ENCODE measurements at places on chromosomes 3 and 15.
A peak's percentile ranks its signal among the peaks of the same experiment; 100 is the strongest.

DNA sequence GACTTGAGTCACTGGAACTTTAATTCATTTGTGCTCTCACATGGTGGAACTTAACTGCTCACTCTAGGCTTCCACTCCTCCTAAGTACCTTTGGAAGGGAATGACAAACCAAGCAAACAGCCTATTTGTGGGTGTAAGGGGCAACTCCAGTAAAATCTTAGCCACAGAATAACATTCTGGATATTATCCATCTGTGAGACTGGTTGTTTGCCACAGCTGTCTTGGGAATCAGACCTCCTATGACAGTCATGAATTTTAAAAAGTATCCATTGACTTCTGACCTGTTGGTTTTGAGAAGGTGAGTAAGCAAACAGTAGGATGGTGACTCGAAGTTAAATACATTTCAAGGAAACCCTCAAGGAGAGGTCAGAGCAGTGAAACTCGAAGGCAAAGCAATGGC is 147.3 kb upstream of the CDIN1 start:
- DNase-seq = no peak

DNA sequence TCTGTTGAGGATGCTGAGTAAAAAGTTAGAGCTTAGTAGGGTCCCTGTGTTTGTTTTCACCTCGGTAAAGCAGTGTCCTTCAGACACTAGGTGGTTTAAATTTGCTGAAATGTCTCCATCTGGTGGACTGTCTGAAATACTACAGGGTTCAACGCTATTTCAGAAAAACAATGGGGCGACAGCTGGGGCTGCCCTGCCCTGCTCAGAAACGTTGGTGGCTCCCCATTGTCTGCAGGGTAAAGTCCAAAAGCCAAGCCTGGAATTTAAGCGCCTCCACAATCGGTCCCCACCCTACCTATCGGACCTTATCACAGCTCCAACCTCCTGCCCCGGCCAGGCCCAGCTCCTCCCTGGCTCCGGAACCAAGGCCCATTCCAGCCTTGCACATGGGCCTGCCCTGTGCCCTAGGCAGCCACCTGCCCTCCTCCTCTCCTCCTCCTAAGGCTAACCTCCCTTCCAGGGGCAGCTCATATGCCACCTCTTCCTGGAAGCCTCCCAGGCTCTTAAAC is 4.3 kb upstream of the TSEN2 start:
- DNase-seq = peak; percentile 72

GRCh38 chr3:120203016-120203415 is 82.0 kb downstream of the GPR156 start:
- DNase-seq = no peak

DNA sequence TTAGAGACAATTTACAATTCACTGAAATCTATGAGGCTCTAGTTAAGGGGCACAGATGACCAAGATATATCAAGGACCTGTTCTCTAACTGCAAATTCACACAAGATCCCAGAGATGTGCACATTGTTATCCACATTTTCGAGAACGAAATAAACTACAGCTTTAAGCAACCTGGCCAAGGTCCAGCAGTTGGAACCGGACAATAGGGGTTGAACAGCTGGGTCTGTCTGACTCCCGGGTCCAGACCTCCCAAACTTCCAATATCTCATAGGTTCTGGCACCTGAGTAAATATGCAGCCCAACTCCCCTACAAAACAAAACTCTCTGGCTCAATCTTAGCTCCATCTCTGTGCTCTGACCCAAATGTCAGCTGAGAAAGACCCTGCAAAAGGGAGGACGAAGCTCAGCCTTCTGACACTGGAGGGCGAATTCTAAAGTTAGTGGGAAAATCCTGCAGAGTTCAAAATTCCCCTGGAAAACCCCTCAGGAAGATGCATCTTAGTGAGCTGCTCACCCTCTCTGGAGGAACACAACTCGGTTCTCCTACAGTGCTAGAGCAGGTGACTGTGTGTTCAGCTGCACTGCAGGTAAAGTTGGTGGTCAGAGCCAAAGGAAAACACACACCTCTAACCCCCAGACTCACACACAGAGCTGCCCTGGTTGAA is 14.2 kb upstream of the SPATA12 start:
- DNase-seq = no peak

DNA sequence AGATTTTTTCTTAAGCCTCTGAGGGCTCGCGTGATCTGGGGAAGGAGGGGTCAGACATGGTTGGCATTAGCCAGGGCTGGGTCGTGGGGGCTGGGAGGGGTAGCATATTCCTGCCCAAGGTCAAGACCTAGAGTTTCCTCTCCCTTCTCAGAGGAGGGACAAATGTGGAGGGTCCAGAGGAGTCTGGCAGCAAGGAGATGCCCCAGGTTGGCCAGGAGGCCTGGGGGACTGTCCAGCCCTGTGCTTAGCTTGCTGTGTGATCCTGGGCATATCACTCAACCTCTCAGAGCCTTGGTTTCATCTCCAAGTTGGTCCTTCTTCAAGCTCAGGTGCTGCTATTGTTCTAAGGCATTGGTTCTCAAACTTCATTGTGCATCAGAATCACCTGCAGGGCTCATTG is 9.1 kb upstream of the CAMP start:
- no peak for DNase-seq

- DNase-seq = no peak
These were observed 121.2 kb upstream of the RASGRP1 start for GRCh38 chr15:38685686-38686339.

GRCh38 chr3:58530354-58530865 is 6.6 kb downstream of the ACOX2 start:
- DNase-seq = no peak

DNA sequence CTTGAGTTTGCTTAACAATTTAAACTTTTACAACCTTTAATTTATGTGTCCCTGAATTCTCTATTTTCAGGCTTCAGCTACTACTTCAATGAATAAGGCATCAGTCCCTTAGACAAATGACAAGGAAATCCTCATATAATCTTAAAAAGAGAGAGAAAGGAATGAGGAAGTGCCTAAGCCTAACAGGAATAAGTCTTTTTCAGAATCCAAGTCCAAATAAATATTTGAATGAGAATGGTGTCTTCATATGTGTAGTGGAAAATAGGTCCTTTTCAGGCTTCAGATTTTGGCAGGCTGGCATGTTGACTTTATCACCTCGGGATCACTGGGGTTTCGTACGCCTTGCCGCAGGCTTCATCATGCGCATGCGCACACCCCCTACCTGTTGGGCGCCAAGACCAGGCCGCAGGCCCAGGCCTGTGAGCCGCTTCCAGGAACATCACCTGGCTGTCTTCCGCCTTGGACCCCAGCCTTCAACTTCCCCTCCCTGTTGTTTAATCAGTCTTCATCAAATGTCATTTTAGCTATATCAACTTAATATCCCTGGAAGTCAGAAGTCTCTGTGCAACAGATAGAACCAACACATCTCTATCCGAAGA is 334.5 kb downstream of the SOX2 start:
- no peak for DNase-seq

DNA sequence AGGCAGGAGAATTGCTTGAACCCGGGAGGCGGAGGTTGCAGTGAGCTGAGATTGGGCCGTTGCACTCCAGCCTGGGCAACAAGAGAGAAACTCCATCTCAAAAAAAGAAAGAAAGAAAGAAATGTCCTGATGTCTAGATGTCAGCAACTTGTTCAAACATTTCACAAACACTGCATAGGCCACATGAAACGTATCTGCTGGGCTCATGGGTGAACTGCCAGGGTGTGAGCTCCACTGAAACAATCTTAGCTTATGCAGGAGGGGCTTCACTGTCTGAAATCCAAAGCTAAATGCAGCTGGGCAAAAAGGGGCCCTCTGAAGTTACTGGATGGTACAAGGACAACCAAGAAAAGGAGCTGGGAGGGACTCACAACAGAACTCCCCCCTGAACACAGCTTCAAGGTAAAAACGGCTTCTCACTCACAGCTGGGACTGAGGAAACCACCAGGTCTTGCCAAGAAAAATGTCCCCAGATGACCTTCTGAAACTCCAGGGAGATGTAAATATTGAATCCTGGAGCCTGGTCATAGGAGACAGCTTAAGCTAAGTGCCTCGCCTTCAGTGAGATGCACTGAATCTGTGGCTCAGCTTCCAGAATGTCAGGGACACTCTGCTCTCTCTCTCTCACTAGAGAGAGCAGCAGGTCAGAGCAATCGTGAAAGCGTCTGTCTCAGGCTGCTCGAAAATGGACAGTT is 31.9 kb downstream of the SEC61A1 start:
- DNase-seq = no peak

DNA sequence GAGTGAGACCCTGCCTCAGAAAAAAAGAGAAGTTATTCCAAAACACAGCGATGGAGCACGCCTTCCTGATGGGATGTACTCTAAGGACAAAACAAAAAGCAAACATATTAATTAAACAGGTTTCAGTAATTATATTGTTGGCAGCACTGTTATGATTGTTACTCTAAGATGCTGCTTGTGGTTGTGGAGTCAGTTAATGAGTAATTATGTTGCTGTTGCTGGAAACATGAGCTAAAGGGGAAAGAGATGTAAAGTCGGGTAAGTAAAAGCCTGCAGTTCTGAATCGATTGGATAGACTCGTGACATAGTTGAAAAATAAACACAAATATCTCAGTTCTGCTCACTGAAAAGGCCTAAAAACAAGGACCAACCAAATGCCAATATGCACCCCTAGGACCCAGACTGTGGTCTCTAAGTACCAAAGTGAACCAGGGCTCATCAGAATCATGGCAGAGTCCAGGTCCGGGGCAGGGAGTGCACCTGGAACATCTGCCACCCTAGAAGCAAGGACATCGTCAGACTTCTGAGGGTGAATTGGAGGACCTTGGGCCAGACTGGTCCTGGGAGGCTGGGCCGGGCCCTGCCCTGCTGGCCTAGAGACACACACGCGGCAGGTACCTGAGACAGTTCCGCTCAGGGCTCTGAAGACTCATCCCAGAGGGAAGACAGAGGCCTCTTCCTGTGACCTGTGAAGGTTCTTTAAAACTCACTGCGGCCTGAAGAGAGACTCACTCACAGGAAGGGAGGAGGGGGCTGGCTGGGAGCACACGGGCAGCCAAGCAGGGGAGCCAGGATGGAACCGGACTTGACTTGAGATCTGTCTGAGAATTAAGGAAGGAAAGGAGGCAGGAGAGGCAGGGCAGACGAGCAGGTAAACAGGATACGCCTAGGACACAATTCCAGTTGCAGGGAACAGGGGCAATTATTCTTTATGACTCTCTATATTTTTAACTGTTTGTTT is 140.5 kb downstream of the LRRK1 start:
- no peak for DNase-seq

DNA sequence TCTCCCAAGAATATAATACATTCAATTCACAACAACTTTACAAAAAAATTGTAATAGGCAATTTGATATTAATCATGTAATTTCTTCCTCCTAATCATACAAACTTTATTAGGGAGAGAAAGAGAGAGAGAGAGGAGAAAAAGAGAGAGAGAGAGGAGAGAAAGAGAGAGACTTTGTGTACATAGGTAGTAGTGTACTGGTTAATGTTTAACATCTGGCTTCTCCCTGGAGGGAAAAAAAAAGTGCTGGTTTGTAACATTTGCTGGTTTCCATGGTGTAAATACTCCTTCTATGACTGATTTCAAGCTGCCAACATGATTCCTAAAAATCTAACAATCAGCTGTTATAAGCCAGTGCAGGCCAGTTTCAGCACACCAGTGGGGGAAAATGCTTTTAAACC is 98.0 kb upstream of the ARHGEF26 start:
- no peak for DNase-seq

- no peak for DNase-seq
These were observed 3.5 kb downstream of the RFTN1 start for GRCh38 chr3:16509721-16510619.

GRCh38 chr3:77535116-77535515 is 495.2 kb downstream of the ROBO2 start:
- DNase-seq = no peak

GRCh38 chr3:180341516-180341915 is 260.4 kb upstream of the TTC14 start:
- DNase-seq = no peak

GRCh38 chr15:101320501-101321052 is 25.5 kb upstream of the SNRPA1 start:
- DNase-seq = peak; percentile 63

GRCh38 chr3:49567406-49567805 is 13.1 kb downstream of the BSN start:
- no peak for DNase-seq

GRCh38 chr15:100094127-100094510 is 247.7 kb downstream of the ADAMTS17 start:
- no peak for DNase-seq

DNA sequence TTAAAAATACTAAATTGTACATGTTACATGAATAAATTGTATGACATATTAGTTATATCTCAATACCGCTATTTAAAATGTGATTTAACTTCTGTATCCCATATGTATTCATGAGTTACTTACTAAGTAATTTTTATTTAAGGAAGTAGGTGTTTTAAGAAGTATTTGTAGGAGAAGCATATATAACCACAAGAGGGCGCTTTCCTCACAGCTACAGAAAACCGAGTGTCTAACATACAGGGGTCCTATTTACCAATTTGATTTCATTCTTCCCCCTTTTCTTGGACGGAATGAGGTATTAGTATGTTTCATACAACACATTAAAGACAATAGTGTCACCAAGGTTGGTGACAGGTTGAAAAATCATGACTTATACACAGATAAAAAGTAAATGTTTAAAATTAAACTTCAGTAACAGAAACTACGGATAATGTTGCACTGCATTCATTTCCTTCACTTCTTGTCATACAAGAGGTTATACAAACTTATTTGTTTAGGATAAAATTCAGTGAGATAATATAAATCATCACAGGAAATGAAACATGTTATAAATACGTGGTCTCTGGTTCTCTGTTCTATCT is 253.6 kb downstream of the MAGI1 start:
- DNase-seq = no peak

DNA sequence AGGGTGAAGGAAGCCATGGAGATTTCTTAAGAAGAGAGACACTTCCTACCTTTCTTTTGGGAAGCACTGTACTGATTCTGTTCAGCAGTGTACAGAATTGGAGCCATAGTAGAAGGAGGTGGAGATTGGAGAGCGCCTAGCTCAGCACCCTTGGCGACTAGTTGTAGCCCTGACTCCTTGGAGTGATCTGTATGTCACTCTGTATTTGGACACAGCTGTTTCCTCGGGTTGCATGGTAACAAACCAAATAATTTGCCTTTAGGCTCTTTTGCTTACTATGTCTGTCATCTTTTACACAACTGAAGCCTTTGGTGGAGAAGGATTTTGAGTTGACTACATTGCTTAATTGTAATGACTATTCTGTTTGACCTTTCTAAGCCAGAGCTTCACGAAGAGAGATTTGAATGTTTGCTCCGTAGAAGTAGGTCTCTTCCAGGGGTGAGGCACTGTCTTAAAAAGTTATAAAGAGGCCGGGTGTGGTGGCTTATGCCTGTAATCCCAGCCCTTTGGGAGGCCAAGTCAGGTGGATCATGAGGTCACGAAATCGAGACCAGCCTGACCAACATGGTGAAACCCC is 77.1 kb downstream of the AKAP13 start:
- DNase-seq = no peak
